Naive B cell (primary cell): ENCODE measurements at places on chromosomes 1 and 21.
A peak's percentile ranks its signal among the peaks of the same experiment; 100 is the strongest.

DNA sequence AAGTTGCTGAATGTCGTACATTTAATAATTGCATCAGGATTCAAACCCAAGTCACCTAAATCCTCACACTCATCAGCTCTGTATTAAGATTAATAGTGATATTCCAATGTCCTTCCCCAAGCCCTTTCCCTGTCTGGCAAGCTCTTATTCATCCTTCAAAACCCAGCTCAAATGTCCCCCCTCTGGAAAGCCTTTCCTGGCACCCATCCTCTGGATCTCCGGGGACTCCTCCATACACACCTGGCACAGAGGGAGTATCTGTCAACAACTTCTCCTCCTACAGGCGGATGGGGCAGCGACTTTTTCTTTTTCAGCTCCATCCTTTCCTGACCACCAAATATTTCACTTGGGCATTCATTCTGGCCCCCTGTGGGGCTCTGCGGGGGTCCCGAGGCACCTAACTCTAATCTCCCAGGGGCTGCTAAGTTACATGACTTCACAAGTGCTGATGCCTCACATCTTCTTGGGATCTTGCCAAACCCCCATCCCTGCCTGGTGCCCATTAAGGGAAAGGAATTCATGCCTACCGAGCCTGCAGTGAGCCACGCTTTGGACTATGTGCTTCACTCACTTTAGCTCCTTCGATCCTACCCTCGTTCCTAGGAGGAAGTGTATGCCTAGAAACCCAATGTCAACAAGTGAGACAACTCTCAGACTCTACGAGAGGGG, 15.2 kb downstream of the TINAGL1 start:
- no peak for DNase-seq

- DNase-seq, result no peak
These were observed 363.6 kb downstream of the PBX1 start for GRCh38 chr1:164922585-164922984.

GRCh38 chr1:244356376-244356775, 95.3 kb downstream of the ADSS2 start:
- no peak for DNase-seq

DNA sequence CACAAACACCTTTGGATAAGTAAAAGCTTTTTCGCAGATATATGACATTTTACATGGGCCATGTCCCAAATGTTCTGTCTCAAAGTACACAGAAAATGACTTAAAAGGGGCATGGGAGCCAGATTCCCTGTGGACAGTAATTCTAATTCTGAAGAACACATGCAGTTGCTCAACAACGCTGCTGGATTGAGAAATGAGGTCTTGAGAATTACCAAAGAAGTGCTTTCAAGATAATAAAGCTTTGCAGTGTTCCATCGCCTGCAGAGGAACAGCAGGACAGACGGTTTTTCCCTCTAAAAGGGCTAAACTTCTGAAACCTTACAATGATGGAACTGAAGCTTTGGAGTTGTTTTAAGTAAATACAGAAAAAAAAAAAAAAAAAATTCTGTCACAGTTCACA, 55.3 kb upstream of the HSPA13 start:
- DNase-seq, result no peak

GRCh38 chr1:21508580-21509350, 458 bp upstream of the ALPL start:
- DNase-seq, result peak; percentile 70

DNA sequence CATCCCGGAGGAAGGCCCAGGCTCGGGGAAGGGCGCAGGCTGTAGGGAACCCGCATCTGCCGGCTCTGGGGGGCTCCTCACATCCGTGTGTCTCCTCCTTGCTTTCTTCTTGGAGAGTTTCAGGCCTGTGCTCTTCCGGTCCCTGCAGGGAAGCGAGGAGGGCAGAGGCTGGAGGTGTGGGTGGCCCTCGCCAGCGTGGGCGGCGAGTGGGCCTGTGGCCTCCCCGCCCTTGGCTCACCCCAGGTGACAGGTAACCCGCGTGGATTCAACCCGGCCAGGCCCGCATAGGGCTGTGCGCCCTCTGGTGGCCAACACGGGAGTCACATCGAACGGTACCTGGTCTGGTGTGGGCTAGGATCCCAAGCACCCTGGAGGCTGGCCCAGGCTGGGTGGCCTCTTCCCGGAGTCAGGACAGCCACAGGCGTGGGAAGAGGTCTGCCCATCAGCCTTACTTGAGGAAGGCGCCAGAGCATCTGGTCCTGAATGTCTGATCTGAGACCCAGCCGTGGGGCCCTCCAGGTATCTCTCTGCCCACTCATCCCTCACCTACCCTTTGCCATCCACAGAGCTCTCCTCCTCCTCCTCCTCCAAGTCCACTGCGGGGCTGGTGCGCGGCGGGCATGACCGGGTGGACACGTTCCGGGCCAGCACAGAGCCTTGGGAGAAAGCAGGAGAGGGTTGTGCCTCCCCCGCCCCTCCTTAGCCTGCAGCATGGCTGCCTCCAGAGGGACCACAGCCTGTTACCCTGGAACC, 9.6 kb upstream of the TNFRSF25 start:
- DNase-seq, result peak; percentile 58

GRCh38 chr21:31918250-31918775, 45.5 kb downstream of the HUNK start:
- DNase-seq, result no peak

GRCh38 chr1:213605732-213606131, 382.0 kb upstream of the PROX1 start:
- DNase-seq, result no peak

- no peak for DNase-seq
These were observed 138.3 kb downstream of the NTMT2 start for GRCh38 chr1:170284016-170284415.

GRCh38 chr21:44724196-44724595, 12.8 kb upstream of the TSPEAR start:
- no peak for DNase-seq

DNA sequence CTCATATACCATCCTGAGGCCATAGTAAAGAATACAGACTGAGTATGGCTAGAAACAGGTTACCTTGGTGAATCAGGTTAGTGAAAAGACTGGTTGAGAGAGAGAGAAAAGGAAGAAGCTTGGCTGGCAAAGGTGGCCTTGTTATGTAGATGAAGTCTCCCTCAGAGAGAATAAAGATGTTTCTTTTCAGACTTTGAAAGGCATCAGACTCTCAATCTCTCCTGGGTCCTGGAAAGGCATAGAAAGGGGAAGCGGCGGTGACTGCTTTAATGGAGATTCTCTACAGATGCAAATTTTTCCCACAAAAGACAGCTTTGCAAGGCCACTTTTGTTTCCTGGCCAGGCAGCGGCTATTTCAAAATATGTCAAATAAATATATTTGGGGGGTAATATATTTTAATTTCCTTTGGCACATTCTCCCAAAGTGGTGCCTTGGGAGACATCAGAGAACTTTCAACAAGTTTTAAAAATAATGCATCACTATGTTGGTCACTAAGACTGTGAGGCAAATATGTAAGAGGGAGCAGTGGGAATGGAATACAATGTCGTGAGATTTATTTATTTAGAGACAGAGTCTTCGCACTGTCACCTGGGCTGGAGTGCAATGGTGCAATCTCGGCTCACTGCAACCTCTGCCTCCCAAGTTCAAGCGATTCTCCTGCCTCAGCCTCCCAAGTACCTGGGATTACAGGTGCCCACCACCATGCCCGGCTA, 46.1 kb downstream of the NPHS2 start:
- no peak for DNase-seq

DNA sequence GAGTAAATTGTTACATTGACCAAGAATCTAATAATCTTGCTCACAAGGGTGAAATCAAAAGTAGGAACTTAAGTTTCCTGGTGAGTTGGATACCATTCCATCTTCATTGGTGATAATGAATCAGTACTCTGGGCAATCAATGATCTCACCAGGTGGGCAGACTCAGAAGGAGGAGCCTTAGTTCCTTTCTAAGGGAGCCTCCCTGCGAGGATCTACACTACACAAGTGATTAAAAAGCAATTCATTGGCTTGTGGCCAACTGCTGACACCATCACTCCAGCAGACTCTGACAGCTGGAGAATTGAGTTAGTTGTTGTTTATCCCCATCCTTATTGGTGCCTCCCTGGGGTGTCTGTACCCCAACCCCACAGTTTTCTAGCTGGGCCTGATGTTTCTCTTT, 84.1 kb upstream of the VANGL1 start:
- DNase-seq, result no peak

DNA sequence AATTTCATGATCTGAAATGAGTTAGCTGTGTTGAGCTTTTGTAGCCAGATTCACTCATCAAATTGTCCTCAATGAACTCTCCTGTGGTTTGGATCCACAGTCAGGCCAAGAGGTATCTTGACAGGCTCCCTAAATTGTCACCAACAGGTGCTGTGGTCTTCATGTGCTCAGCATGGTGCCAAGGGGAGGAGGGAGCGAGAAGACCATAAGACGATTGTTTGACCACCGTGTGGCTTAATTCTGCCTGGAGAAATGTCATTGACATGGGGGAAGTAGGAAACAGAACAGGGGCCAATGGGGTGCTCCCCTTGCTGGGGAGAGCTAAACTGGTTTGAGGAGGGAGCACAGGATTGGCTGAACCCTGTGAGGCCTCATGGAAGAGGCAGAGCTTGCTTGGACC, 219.3 kb downstream of the KCNJ6 start:
- DNase-seq, result no peak

GRCh38 chr1:115340879-115341278, 2.8 kb upstream of the NGF start:
- DNase-seq, result no peak

GRCh38 chr1:51753969-51754368, 124.6 kb downstream of the NRDC start:
- no peak for DNase-seq

GRCh38 chr1:246930830-246931548, 759 bp downstream of the AHCTF1 start:
- DNase-seq, result peak; percentile 59

DNA sequence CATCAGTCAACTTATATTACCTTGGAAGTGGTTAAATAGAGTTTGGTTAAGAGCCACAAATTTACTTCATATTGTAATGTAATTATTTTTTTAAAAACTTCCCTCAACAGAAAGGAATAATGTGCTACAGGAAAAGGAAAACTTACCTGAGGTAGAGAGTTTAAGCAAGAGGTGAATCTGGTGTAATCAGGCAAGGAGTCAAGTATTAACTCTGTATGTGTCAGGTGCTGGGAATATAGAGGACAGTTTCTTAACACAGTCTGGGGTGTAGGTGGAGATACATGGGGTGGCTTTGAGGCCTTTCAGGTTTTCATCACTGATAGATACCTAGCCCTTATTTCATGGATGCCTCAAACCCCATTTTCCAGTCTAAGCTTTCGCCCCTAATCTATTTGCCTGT, 25.9 kb upstream of the MYOCOS start:
- DNase-seq, result no peak

DNA sequence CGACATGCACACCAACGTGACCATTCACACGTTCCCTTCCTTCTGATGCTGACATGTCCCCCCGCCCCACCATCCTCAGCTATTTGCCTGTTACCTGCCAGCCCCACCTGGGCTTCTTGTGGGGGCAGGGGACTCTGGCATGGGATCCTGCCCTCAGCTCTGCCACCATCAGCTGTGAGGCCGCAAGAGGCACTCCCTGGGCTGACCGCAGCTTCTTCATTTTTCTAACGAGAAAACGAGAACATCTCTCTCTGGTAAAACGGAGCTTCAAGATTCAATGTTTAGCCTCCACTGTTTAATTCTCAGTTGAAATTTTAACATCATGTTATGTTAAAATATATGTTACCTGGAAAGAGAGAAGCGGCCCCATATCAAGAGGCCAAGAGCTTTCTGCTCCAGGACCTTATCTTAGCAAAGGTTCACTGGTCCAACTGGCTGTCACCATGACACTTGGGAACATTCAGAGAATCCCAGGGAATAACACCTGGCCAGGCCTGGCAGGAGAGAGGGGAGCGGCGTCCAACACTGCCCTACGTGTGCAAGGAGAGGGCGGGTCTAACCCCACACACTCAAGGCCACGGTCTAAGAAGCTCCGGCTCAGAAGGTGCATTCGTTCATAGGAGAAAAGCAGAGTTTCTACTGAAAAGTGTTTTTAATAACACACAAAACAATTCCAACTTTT, 51.3 kb downstream of the HLCS start:
- no peak for DNase-seq

GRCh38 chr1:217539510-217539909, 91.4 kb downstream of the GPATCH2 start:
- DNase-seq, result no peak

- peak; percentile 16 for DNase-seq
These were observed 18.8 kb downstream of the KYAT3 start for GRCh38 chr1:88973520-88974137.

DNA sequence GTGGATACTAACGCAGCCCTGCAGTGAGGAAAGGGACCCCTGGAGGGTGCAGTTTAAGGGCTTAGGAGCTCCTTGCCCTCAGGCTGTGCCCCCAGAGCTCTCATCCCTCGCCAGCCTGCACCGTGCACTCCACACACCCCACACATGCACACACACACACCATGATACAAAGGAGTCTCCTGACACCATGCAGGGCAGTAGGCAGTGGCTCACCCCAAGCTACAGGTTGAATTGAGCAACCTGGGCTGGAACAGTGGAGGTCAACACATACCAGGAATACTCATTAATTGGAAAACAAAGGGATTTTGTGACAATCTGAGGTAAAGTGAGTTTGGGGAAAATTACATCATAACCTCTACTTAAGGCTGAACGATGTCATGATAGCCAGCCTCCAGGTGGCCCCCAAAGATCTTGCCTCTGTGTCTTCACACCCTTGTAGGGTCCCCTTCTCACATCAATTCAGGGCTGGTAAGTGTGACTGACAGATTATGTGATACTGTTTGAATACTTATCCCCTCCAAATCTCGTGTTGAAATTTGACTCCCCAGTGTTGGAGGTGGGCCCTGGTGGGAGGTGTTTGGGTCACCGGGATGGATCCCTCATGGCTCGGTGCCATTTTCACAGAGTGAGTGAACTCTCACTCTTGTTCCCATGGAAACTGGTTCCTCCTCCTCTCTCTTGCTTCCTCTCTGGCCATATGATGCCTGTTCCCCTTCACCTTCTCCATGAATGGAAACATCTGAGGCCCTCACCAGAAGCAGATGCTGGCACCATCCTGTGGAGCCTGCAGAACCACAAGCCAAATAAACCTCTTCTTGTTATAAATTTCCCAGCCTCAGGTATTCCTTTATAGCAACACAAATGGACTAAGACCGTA, 111.0 kb upstream of the RAB4A start:
- DNase-seq, result no peak

- no peak for DNase-seq
These were observed 3.4 kb upstream of the KRTAP10-5 start for GRCh38 chr21:44583800-44584147.

DNA sequence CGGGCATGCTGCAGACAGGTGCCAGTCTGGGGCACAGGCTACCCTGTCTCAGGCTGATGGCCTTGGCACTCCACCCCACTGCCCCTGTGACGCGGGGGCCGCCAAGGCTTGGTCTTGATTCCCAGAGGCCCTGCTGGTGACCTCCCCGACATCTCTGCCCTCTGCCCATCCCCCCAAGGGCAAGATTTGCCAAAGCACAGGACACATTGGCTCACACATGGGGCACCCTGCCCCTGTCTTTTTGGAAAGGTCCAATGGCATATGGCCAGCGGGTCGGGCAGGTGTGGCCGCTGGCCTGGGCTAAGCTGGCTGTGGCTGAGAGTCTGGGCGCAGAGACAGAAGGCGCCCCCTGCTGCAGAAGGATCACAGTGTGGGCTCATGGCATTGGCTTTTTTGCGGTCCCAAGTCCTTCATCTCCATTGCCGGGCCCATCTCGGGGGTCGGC, 4.6 kb downstream of the MIB2 start:
- no peak for DNase-seq
